ENCODE measurements at places on chromosomes 2 and 18.

DNA sequence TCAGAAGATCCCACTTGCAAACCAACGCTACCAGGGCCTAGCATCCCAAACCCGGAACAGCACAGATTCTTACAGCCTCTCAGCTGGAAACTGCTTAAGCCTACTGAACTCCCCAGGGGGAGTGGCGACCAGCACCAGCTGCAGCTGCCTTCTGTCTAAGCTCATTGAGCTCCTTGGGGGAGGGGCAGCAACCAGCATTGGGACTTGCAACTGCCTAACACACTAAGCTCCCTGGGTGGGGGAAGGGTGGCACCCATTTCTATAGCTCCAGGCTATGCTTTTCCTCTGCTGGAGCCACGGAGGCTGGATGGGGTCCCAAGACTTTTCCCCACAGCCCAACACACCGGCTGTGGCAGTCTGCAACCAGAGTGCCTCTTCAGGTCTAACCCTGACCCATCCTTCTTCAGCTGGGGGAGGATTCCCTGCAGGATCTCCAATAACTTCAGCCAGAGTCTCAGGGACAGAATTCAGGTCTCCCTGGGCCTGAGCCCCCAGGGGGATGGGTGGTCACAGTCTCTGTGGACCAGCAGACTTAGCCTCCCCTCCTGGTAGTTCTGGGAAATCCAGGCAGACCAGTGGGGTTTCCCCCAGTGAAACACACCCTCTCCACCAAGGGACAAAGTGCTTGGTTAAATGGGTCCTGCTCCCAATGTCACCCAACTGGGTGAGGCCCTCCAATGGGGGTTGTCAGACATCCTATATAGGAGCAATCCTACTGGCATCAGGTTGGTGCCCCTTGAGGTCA, 45.9 kb upstream of the ITGA4 start:
- no peaks in the 10 kb centered on the region for H3K27me3 ChIP-seq
- H3K4me1 ChIP-seq, result no peaks in the 10 kb centered on the region
- no peaks in the 10 kb centered on the region for H3K36me3 ChIP-seq
- no peak overlapping the region for H3K27ac ChIP-seq

GRCh38 chr2:25328152-25329085, 13.3 kb downstream of the DNMT3A start:
- H3K36me3 ChIP-seq, result no peaks in the 10 kb centered on the region
- H3K27me3 ChIP-seq, result no peaks in the 10 kb centered on the region
- H3K4me1 ChIP-seq, result no peaks in the 10 kb centered on the region
- no peak overlapping the region for H3K27ac ChIP-seq

GRCh38 chr18:35497027-35497369, 762 bp downstream of the INO80C start:
- no peaks in the 10 kb centered on the region for H3K27me3 ChIP-seq
- no peak for DNase-seq
- no peaks in the 10 kb centered on the region for H3K36me3 ChIP-seq
- H3K4me1 ChIP-seq, result peaks cover 19% of the 10 kb centered on the region
- peak overlapping the region; percentile 91 for H3K27ac ChIP-seq

GRCh38 chr2:222303045-222303827, 4.4 kb upstream of the PAX3 start:
- H3K27me3 ChIP-seq, result peaks cover 99% of the 10 kb centered on the region
- H3K4me1 ChIP-seq, result peaks cover 8% of the 10 kb centered on the region
- H3K36me3 ChIP-seq, result no peaks in the 10 kb centered on the region
- no peak overlapping the region for H3K4me3 ChIP-seq
- DNase-seq, result no peak

- H3K4me1 ChIP-seq, result peaks cover 4% of the 10 kb centered on the region
- no peak overlapping the region for H3K27ac ChIP-seq
- no peaks in the 10 kb centered on the region for H3K27me3 ChIP-seq
- DNase-seq, result no peak
These were observed 232.1 kb downstream of the RBM43 start for GRCh38 chr2:151029406-151030157.

DNA sequence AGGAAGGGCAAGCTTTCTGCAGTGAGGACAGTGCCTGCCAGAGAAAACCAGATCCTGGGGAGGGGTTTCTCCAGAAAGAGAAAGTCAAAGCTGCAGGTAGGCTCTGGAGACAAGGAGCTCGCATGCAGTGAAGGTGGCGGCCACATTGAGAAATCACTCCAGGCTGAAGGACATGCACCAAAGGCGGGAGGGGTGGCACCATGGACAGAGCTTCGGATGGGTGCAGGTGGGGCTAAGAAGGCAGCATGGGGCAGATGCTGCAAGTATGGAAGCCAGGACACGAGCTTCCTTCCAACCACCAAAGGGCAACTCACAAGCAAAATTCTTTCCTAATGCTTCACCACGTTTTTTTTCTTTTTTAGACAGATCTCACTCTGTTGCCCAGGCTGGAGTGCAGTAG, 104.4 kb upstream of the SLC35G4 start:
- no peak for DNase-seq
- no peak overlapping the region for H3K27ac ChIP-seq
- no peaks in the 10 kb centered on the region for H3K36me3 ChIP-seq
- H3K27me3 ChIP-seq, result no peaks in the 10 kb centered on the region
- H3K4me1 ChIP-seq, result no peaks in the 10 kb centered on the region
- H3K4me3 ChIP-seq, result no peak overlapping the region

GRCh38 chr2:43328133-43328532, 101.7 kb upstream of the ZFP36L2 start:
- no peaks in the 10 kb centered on the region for H3K36me3 ChIP-seq
- H3K27me3 ChIP-seq, result no peaks in the 10 kb centered on the region
- no peak overlapping the region for H3K4me3 ChIP-seq

DNA sequence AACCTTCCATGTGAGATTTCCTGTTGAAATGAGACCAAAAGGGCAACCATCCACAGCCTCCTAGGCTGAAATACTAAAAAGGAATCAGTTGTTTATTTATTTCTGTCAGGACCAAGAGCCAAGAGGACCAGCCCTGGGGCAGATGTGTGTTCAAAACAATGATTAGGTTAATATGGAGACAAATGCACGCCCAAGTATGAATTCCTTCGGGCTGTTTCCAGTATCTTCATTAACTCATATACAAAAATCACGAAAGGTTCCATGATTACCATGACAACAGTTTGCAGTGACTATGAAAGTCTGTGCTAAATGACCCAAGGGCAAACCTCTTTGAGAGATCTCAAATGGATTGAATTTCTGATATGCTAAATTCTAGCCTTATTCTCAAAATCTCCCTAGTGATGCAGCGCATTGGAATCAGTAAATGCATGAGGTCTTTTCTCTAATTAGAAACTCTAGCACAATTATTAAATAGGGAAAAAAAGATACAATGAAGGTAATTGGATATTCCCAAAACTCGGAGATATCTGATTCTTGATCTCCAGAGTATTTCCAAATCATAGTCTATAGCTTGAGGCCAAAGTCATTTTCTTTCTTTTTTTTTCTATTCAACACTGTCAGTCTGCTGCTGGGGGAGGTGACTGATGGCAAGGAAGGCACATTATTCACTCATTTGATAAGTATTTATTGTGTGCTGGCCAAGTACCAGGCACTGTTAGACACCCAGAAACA, 35.6 kb downstream of the VIT start:
- H3K27me3 ChIP-seq, result no peaks in the 10 kb centered on the region
- no peak overlapping the region for H3K4me3 ChIP-seq
- H3K27ac ChIP-seq, result no peak overlapping the region
- no peak for DNase-seq

DNA sequence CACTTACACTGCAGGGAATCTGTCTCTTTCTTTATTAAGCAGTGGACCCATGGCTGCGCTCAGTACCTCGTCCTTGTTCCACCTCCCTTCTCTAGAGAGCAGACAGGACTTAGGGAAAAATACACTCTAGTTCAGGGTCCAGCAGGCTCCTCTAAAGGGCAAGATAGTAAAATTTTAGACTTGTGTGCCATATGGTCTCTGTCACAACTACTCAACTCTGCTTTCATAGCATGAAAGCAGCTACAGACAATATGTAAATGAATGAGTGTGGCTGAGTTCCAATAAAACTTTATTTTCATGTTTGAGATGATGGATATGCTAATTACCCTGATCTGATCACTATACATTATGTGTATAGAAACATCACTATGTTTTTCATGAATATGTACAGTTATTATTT, 163.1 kb downstream of the BABAM2 start:
- DNase-seq, result no peak
- H3K27ac ChIP-seq, result no peak overlapping the region
- H3K27me3 ChIP-seq, result no peaks in the 10 kb centered on the region

All from upper lobe of right lung (tissue), 1 donor.